ENCODE measurements at places on chromosomes 11 and 22.

- no peak for DNase-seq
Measured at GRCh38 chr11:65802841-65803240, 16.0 kb downstream of the OVOL1 start.

GRCh38 chr22:44360668-44361381 is 48.1 kb upstream of the SHISAL1 start:
- no peak for DNase-seq

GRCh38 chr11:99682646-99683045 is 661.9 kb downstream of the CNTN5 start:
- no peak for DNase-seq

- DNase-seq, result no peak
Measured at GRCh38 chr22:37278261-37278660, 4.0 kb upstream of the CYTH4 start.

- peak; percentile 46 for DNase-seq
Measured at GRCh38 chr11:833114-833791, 501 bp downstream of the CD151 start.

DNA sequence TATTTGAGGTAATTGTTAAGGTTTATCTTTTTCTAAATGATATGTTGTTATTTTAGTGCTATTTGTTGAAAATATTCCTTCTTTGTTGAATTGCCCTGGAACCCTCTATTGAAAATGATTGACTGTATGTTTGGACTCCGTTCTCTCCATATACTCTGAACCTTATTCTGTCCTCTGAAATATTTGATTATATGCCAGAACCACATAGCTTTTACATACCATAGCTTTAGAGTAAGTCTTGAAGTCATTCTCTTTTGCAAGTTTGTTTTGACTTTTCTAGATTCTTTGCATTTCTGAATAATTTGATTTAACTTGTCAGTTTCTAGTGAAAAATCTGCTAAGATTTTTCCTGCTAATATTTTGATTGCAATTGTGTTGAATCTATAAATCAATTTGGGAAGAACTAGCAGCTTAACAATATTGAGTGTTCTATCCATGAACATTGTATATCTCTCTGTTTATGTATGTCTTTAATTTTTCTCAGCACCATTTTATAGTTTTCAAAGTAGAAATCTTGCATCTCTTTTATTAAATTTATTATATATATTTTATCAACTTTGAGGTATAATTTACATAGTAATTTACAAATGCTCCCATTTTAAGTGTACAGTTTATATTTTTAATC is 51.7 kb upstream of the PITPNB start:
- DNase-seq, result no peak

- DNase-seq, result no peak
Measured at GRCh38 chr11:88370782-88371181, 33.2 kb upstream of the CTSC start.

DNA sequence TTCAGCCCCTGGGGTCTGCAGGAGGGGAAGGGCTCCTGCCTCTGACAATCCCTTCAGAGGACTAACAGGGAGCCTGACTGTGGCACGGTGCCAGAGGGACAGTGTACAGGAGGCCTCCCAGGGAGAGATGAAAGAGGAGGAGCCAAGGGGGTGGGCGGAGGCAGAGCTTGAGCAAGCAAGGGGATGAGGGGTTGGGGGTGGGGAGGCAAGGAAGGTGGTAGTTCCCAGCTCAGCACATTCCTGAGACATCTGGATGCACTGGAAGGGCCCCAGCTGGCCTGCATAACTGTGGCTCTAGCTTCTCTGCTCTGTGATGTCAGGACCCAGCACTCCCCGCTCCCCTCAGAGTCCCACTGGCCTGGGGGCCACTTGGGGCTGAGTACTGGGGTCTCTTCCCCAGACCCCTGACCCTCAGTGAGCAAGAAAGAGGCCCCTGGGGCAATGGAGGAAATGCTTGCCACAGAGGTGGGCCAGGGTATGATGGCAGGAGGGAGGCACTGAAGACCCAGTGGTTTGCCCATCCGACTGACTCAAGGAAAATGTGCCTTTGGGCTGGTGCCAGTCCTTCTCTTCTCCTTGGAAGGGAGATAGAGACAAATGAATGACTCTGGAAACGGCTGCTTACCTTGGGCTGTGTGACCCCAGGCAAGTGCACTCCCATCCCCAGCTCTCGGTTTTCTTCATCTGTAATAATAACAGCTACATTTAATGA is 13.3 kb downstream of the CREB3L1 start:
- no peak for DNase-seq
